Pancreas (tissue), 10 donors: ENCODE measurements at places on chromosomes 4 and X.

DNA sequence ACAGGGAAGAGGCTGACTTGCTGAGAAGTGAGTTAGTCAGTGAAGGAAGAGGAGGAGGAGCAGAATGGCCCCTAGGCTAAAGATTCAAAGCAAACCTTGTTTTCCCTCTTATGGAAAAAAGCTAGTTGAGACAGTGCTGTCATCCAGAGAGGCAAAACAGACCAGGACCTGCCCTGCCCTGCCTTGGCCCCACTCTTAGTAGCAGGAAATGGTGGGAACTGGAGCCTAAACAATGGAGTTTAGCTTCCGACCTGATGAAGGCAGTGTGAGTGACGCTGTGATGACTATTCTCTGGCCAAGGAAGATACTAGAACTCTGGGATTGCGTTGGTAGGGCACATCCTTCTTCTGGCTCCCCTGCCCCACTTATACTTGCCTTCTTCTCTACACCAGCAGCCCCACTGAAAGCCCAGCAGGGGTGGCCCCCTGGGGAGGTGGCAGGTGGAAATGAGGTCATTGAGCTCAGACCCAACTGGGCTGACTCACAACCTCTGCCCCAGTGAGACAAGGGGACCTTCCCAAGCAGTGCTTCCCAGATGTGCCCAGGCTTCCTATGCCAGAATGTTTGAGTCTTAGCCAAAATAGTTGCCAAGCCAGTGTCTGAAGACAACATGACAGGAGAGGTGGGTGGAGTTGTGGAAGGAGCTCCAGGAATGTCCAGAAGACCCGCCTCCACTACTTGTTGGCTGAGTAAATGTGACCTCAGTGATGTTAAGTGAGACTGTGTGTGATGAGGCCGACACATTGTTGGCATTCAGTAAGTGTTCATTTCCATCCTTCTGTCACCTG is 38.8 kb downstream of the MSN start:
- DNase-seq = peak; percentile 10

- DNase-seq = peak; percentile 58
Observed at GRCh38 chrX:12970691-12971202, 4.2 kb upstream of the TMSB4X start.

GRCh38 chr4:62119195-62119594 is 919.1 kb downstream of the ADGRL3 start:
- DNase-seq = no peak

DNA sequence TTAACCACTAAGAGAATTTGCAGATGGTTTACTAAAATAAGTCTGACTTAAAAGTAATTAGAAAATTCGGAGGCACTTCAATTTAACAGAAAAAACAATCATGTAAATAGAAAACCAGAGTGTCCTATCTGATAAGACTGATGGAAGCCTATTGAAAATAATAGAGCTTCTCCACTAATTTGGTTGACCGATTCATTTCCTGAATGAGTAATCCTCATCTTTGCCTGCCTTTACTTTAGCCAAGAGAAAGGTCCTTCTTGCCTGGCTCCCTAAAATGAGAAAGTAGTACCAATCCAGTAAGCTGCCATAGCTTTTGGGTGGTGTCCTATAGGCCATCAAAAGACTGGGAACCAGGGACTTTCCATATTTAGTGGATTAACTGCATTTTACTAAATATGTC is 48.4 kb downstream of the KCNIP4 start:
- DNase-seq = no peak

GRCh38 chr4:184529283-184529682 is 54.9 kb upstream of the IRF2 start:
- DNase-seq = no peak

GRCh38 chr4:138259824-138260223 is 17.7 kb upstream of the SLC7A11 start:
- DNase-seq = no peak
